Esophagus squamous epithelium (tissue), 5 donors: ENCODE measurements at places on chromosomes 11 and 22.

DNA sequence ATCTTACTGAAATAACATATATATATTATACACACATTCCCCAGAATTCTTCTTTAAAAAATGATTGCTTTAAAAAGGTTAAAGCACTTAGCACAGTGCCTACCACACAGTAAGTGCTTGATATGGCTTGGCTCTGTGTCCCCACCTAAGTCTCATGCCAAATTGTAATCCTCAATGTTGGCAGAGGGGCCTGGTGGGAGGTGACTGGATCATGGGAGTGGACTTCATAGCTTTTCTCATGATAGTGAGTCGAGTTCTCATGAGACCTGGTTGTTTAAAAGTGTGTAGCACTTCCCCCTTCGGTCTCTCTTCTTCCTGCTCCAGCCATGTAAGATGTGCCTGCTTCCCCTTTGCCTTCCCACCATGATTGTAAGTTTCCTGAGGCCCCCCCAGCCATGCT is 6.2 kb downstream of the CRYAB start:
- peaks cover 12% of the 10 kb centered on the region for H3K36me3 ChIP-seq
- peaks cover 14% of the 10 kb centered on the region for H3K4me1 ChIP-seq
- no peak overlapping the region for H3K27ac ChIP-seq
- no peak for DNase-seq

GRCh38 chr11:215581-216037 is 8.1 kb downstream of the RIC8A start:
- H3K27ac ChIP-seq, result peak overlapping the region; percentile 6
- H3K27me3 ChIP-seq, result no peaks in the 10 kb centered on the region
- H3K36me3 ChIP-seq, result peaks cover 78% of the 10 kb centered on the region

GRCh38 chr22:21612858-21613257 is 17.0 kb downstream of the YDJC start:
- no peak for DNase-seq
- no peaks in the 10 kb centered on the region for H3K4me1 ChIP-seq
- no peaks in the 10 kb centered on the region for H3K27me3 ChIP-seq
- H3K27ac ChIP-seq, result no peak overlapping the region
- no peak overlapping the region for H3K4me3 ChIP-seq

DNA sequence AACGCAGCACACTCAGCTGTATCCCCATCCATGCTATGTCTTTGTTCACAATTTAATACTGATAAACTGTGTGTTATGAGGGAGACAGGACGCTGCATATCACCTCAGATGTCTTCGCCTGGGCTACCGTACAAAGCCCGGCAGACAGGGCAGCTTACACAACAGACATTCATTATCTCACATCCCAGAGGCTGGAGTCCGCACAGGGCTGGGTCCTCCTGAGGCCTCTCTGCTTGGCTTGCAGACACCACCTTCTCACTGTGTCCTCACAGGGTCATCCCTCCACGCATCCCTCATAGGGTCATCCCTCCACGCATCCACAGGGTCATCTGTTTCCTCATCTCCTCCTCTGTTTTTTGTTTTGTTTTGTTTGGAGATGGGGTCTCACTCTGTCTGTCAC is 61.2 kb downstream of the SHANK2 start:
- H3K27me3 ChIP-seq, result no peaks in the 10 kb centered on the region
- H3K27ac ChIP-seq, result no peak overlapping the region
- H3K4me3 ChIP-seq, result no peak overlapping the region
- DNase-seq, result no peak
- no peaks in the 10 kb centered on the region for H3K36me3 ChIP-seq
- H3K4me1 ChIP-seq, result no peaks in the 10 kb centered on the region

- no peak for DNase-seq
- peaks cover 6% of the 10 kb centered on the region for H3K4me1 ChIP-seq
- H3K27ac ChIP-seq, result no peak overlapping the region
- H3K27me3 ChIP-seq, result no peaks in the 10 kb centered on the region
Measured at GRCh38 chr11:61045271-61045670, 57.0 kb upstream of the CD5 start.

- no peak overlapping the region for H3K4me3 ChIP-seq
- no peaks in the 10 kb centered on the region for H3K27me3 ChIP-seq
- no peak for DNase-seq
Measured at GRCh38 chr11:12266132-12266531, 111.2 kb upstream of the PARVA start.
